ENCODE measurements at places on chromosomes 13 and 19.

GRCh38 chr19:40620161-40620485, 19.0 kb downstream of the LTBP4 start:
- DNase-seq: no peak

- DNase-seq: no peak
These were observed 208.2 kb downstream of the ITGBL1 start for GRCh38 chr13:101660711-101661110.

DNA sequence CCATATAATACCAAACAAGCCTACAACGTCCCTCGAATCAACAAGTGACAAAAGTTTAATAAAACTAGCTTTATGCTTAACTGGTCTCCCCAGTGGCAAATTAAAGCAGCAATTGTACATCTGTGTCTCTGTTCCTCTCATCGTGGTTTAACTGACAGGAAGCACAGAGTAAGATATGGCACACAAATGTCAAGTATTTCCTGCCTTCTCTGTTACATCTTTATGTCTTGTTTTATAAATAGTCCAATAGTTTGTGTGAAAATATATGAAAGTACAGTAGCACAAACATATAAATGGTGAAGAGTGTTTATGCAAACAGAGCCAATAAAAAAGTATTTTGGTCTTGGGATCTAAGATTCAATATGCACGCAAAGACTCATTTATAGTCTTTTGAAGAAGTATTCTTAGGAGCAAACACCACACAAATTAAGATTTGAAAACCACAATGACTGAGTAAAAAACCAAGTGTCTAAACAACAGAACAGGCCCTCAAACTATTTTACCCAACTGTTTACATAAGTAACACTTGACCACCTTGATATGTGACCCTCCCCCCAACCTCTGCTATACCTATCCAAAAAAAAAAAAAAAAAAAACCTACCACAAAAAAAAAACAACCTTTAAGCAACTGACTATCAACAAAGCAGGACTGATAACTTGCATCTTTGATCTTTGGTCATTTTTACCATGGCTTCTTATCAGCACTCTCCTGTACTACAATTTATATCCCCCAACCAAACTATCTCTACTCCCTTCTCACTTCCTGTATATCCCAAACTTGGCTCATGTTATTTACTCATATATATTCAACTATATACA, 14.0 kb downstream of the ELF1 start:
- no peak for DNase-seq

- no peak for DNase-seq
These were observed 279.8 kb upstream of the EDNRB start for GRCh38 chr13:78198419-78198818.

- DNase-seq: no peak
These were observed 1483.7 kb downstream of the PCDH9 start for GRCh38 chr13:65746406-65746921.

- DNase-seq: no peak
These were observed 51.0 kb downstream of the ZNF146 start for GRCh38 chr19:36265856-36266374.

Measured in vagina (tissue), 2 donors.